ENCODE measurements at places on chromosomes 6 and 20.

GRCh38 chr20:48571949-48572847 is 255.6 kb downstream of the PREX1 start:
- no peak for DNase-seq

DNA sequence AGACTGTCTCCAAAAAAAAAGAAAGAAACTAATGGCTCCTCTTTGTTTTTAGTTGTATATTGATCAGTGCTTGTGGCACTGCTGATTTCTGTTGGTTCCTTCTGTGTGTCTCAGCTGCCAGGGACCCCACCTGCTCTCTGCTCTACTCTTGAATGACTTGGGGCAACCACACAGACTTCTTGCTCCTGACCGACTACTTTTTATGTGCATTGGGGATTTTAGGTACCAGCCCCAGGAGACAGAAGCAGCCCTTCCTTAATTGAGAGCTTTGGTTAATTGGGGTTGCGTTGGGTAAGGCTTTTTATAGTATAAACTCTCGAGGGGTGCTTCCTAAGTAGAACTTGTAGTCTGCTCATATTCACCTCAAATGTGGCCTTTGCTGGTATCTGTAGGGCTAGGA is 6.9 kb downstream of the STK35 start:
- no peak for DNase-seq

GRCh38 chr6:69894578-69895347 is 28.4 kb downstream of the COL19A1 start:
- DNase-seq, result no peak

- DNase-seq, result no peak
Observed at GRCh38 chr20:20031790-20032189, 14.6 kb downstream of the NAA20 start.
